ENCODE measurements at places on chromosomes 11 and 22. TPM values are rescaled to one million over a fixed set of nuclear protein-coding genes. Genes with fewer than 3 reads are reported as not detected.

Gene CYP2D6
- total RNA-seq = 2.7 TPM

Gene TMPRSS4
- not detected for total RNA-seq

Gene CNTN5
- total RNA-seq = not detected

Gene MOGAT2
- 0.08 TPM for total RNA-seq

Gene DEAF1
- total RNA-seq = 105 TPM

Gene GDPD5
- total RNA-seq = 6.0 TPM

Gene LPXN
- total RNA-seq = 3.0 TPM

Gene MRGPRE
- 0.13 TPM for total RNA-seq

Gene PICK1
- 21.3 TPM for total RNA-seq

Gene TP53I11
- 132 TPM for total RNA-seq
